Inflammatory macrophage treated with lipopolysaccharide for 4 hours (primary cell): ENCODE measurements at places on chromosomes 13 and 19.
A peak's percentile ranks its signal among the peaks of the same experiment; 100 is the strongest.

- DNase-seq = no peak
Observed at GRCh38 chr13:59893266-59893665, 270.5 kb downstream of the DIAPH3 start.

DNA sequence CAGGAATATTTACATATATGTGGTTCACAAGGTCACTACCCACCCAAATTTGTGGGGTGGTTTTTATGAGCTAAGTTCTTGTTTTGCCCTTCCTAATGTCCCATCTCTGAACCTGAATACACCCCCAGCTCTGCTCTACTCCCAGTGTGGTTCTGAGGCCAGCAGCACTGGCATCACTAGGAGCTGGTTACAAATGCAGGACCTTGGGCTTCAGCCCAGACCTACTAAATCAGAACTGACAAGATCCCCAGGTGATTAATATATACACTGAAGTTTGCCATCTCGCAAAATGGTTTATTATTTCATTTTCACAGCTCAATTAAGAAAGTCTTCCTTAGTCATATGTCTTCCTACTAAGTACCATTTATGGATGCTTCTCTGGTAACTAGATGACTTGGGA, 67.9 kb downstream of the FOXO1 start:
- DNase-seq = no peak

DNA sequence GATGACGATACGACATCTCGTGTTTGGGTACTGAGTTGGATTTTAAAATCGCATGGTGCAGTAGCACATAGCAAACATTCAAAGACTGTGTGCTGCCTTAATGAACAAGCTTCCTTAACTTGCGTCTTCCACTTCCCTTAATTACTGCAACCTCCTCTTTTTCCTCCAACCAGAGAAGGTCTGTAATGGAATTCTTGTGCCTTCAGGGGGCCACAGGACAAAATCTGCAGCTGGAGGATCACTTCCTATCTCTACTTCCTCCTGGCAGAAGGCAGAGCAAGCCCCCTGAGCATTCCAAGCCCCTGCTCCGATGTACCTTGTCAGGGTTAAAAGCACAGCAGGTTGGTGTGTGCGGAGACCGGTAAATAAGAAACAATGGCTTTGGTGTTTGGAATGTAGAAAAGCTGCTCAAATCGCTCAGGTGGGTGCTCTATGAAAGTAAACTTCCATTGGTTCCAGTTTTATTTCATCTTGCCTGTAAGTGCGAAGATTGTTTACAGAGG, 151.3 kb upstream of the UQCRFS1 start:
- DNase-seq = no peak

- DNase-seq = no peak
Observed at GRCh38 chr19:1520203-1520780, 3.6 kb upstream of the PLK5 start.

DNA sequence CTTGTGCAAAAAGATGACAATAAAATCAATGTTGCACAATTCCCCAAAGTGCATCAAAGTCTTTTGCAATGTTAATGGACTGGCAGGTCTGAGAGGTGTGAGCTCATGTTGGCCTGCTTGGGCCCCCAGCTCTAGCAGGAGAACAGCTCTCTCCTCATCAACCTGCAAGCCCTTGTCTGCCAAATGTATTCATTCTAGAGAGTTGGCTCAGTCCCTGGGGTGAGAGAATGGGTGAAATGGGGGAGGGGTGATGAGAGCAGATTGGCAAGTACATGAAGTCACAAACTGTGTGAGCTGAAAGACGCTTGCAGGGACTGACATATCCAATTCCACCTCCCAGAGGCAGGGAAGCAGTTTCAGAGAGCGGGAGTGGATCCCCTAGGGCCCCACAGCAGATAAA, 465.1 kb upstream of the ZNF507 start:
- no peak for DNase-seq

DNA sequence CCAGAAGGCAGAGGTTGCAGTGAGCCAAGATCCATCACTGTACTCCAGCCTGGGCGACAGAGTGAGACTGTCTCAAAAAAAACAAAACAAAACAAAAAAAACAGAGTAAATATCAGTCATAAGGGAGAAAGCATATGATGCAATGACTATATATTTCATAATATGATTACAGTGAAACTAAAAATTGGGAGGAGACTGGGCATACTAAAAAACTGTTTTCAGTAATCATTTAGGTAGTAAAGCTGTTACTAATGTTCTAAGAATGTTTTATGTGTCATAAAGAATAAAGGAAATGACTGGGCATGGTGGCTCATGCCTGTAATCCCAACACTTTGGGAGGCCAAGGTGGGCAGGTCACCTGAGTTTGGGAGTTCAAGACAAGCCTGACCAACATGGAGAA, 15.9 kb downstream of the ZNF573 start:
- no peak for DNase-seq

DNA sequence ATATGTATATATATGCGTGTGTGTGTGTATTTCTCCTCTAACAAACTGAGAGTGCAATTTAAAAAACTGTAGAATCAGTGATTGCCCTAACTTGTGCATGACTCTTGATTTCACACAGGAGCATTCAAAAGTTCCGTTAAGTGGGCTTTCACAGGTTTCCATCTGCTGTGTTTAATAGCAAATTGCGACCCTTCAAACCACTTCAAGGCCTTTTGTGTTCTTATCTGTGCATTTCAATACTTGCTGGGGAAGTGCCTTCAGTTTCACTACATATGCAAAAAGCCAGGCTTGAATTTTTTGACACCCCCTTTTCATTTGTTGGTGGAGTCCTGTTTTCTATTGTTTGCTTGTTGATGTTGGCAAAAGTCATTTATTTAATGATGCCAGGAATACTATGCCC, 158.0 kb downstream of the TM9SF2 start:
- DNase-seq = no peak

DNA sequence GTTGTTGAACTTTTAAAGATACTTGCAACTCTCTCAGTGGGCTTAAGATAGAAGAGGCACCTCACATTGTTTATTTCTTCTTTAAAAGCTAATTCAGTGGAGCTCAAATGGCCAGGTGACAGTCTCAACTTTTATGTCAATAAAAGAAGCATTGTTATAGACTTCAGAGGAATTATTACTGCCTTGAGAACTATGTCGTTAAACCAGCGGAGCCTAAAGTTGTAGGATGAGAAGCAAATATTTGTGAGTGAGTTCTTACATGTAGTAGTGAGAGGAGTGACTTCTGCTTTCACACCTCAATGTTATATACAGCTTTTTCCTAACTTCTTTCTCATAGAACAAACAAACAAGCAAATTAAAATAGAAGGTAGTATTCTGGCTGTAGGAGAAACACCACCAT, 31.2 kb upstream of the DGKH start:
- DNase-seq = no peak

DNA sequence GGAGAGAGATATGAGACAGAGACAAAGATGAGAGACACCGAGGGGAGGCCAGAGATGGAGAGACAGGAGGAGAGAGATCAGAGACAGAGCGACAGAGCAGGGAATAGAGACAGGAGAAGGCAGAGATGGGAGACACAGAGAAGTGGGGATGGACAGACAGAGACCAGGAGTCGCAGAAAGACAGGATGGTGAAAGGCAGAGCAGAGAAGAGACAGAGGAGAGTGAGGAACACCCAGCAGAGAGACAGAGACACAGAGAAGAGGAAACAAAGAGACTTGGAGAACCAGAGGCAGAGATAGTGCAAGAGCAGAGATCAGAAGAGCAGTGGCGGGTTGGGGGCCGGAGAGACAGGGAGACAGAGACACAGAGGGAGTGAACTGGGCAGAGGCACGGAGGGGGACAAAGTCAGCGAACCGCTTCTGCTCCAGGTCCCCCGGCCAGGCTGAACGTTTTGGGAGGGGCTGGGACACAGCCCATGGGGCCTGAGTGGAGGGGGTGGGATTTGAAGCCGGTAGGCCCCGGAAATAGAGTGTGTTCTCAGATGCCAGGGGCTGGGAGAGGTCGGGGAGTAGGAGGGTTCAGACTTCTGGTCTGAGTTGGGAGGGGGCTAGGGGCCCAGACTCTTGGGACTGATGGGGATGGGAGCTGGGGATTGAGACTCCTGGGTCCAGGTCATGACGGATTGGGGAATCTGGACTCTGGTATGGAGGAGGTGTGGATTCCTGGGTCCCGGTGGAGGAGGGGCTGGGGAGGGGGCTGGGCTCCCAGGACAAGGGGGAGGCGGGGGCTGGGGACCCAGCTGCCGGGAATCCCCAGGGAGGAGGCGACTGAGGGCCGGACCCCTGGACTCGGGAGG, 654 bp downstream of the ZNF579 start:
- DNase-seq = no peak

GRCh38 chr13:47112205-47112902, 215.5 kb upstream of the HTR2A start:
- no peak for DNase-seq

GRCh38 chr19:36257520-36257876, 42.6 kb downstream of the ZNF146 start:
- no peak for DNase-seq

- no peak for DNase-seq
Observed at GRCh38 chr13:90362707-90363106, 984.8 kb upstream of the MIR17HG start.

DNA sequence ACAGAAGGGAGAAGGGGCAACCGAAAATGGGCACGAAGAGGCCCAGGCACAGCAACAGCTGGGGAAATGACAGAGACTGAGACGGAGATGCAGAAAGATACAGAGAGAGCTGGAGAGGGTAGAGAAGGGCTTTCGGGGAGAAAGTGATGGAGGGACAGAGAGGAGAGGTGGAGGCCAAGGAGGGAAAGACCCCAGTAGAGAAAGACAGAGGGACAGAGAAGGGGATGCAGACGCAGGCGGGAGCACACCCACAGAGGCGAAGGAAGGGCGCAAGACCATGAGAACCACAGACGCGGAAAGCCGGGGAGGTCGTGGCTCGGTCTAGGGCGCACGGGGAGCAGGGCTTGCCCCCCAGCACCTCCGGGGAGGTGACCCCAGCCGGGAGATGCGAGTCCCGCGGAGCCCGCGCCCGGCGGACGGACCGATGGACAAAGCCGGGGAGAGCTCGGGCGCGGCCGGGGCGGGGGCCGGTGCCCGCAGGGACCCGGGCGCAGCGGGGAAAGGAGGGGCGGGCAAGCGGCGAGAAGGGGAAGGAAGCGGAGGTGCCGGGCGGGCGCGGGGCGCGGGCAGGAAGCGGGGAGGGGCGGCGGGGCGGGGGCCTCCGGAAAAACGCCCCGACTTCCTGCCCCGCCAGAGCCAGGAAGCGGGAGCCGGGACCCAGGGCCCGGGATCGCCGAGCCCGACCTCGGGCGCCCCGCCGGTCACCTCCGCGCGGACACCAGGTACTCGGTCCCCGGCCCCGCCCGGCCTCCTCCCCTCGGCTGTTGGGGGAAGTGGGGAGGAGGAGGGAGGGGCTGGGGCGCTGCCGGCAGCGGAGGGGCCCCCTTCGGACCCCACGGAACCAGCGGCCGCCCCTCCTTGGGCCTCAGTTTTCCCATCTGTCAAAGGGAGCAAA, at the start of gene ARHGEF1:
ARHGEF1 (plus strand) TSS at position 617 of the 895 bp plus-strand sequence. CDS start 4,899 bp downstream, outside the sequence.
- DNase-seq = peak; percentile 41

GRCh38 chr13:26991508-26992181, 180.0 kb downstream of the USP12 start:
- no peak for DNase-seq

- peak; percentile 7 for DNase-seq
Observed at GRCh38 chr19:29172302-29172701, 40.6 kb downstream of the UQCRFS1 start.

DNA sequence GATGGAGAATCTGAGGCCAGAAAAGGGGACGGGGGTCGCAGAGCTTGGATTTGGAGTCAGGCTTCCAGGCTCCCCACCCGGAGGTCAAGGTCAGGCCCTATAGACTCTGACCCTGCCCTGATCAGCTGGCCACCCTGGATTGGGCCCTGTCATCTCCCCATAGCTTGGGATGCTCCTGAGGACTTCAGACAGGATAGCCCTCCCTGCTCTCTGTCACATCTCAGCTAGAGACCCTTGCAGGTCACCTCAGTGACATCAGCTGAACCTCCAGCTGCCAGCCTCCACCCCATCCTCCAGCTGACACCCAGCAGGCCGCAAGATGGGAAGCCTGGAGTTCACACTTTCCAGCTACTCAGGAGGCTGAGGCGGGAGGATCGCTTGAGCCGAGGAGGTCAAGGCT, 2.8 kb upstream of the TPM4 start:
- no peak for DNase-seq

GRCh38 chr13:76884186-76884906, 1.9 kb downstream of the KCTD12 start:
- DNase-seq = peak; percentile 83

- no peak for DNase-seq
Observed at GRCh38 chr13:50485979-50486935, 357.2 kb downstream of the DLEU7 start.

GRCh38 chr13:43495732-43496131, 291.0 kb downstream of the ENOX1 start:
- no peak for DNase-seq

- peak; percentile 63 for DNase-seq
Observed at GRCh38 chr19:56162258-56162657, 13.6 kb upstream of the GALP start.

DNA sequence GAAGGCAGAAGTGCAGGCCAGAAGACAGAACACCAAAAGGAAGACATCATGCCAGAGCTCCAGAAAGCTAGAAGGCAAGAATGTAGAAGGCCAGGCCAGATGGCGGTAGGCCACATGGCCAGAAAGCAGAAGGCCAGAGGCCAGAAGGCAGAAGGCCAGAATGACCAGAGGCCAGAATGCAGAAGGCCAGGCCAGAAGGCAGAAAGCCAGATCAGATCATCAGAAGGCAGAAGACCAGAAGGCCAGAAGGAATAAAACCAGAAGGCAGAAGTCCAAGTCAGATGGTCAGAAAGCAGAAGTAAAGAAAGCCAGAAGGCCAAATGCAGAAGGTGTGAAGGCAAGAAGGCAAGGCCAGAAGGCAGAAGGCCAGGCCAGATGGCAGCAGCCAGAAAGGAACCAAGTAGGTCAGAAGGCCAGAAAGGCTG, 185.0 kb downstream of the TUBA3C start:
- DNase-seq = no peak

- no peak for DNase-seq
Observed at GRCh38 chr13:33678084-33678483, 139.9 kb upstream of the RFC3 start.

DNA sequence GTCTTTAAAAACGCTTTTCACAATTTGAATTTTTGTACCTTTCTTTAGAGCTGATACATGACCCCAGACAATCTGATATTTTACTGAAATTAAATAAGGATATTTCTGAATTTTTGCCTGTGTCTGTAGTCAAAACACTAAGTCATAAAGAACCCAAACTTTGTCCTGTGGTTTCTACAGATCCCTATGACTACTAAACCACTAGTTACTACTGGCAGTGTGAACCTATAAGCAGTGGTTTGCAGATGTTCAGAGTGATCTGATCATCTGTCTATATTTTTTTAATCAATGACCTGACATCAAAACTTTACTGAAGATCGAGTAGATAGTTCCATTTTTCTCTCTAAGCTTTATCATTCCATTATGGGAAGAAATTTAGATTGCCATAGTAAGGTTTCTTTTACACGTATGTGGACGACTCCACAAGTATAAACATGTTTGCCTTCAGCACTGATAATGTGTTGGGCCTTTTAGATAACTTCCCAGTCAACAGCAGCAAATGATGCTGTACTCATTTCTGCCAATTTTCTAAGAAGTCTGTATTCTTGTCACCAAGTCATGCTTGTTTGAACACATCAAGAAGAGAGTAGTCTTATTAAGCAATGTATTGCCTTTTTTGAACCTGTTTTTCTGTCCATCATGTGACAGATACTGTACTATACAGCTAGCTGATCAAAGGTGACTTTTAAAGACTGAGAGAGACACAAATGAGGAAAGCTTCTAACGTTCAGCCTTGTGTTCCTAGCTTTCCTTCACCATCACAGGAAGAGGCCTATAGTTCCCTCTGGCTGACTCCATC, 21.8 kb downstream of the POLR1D start:
- DNase-seq = no peak
